ENCODE measurements at places on chromosomes 6 and 20.

- DNase-seq, result no peak
Observed at GRCh38 chr6:137933696-137934095, 66.6 kb downstream of the TNFAIP3 start.

DNA sequence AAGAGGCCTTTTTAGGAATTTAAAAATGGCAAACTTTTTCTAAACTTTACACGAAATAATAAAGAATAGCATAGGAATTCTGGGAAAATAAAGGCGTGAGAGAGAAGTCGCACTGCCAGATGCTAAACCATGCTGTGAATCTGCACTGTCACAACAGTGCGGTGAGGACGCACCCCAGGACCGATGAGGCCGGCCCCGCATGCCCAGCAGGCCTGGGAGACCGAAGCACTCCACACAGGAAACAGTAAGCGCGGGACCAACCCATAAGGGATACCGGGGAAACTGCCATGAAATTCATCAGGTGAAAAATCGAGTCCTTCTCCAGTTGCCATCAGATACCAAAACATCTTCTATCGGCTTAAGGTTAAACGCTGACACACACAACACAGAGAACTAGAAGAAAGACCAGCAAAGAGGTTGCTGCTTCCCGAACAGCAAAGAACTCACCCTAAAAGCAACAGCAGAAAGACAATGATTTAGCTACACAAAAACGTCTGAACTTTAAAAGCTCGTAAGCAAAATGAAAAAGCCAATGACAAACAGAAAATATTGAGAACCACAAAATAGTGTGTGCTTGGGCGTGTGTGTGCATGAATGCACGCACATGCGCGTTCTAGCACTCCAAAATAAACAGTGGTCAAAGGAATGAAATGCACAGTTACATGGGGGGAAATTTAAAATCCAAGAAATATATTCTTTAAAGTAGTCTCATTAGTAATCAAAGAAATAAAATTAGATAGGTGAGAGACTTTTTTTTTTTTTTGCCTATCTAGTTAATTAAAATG, 15.4 kb downstream of the RAMACL start:
- no peak for DNase-seq

DNA sequence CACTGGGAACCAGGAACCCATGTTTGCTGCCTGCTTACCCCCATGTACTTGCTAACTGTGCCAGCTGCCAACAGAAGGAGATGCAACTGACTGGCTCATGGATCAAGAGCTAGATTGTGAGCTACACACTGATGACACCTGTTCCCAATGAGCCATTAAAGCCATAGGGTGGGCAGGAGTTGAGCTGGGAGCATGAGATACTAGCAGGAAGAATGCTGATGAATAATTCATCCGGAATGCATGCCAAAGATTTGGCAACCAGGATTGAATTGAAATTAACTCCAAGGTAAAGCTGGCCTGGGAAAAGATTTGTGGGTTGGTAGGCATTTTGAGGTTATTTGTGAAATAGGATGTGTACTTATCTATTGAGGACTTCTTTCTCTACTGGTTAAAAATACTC, 631.1 kb downstream of the KIF16B start:
- DNase-seq, result no peak

- no peak for DNase-seq
Observed at GRCh38 chr20:11982289-11982954, 64.7 kb downstream of the BTBD3 start.

- DNase-seq, result no peak
Observed at GRCh38 chr6:95856876-95857364, 158.9 kb upstream of the FUT9 start.

DNA sequence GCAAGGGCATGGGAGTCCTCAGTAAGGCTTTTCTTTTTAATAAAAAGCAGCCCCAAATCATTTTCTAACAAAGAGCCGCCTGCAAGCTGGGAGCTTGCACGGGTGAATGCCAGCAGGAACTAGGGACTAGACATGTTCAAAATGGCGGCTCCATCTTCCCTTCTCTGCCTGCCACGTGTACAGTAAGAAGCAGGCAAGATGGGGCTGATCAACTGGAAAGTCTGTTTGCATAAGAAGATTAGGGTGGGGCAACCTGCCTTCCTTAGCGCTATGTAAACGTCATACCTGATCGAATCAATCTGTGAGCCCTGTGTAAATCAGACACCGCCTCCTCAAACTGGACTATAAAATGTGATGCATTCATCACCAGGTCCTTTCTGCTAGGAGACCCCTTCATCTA, 299.4 kb upstream of the SOX4 start:
- no peak for DNase-seq

GRCh38 chr20:53901064-53901463, 169.3 kb downstream of the BCAS1 start:
- no peak for DNase-seq

GRCh38 chr20:32737371-32738223, 5.7 kb downstream of the COMMD7 start:
- DNase-seq, result no peak

GRCh38 chr6:46051962-46052361, 36.3 kb upstream of the CLIC5 start:
- DNase-seq, result no peak

GRCh38 chr6:36743538-36744303, 46.1 kb downstream of the RAB44 start:
- no peak for DNase-seq

DNA sequence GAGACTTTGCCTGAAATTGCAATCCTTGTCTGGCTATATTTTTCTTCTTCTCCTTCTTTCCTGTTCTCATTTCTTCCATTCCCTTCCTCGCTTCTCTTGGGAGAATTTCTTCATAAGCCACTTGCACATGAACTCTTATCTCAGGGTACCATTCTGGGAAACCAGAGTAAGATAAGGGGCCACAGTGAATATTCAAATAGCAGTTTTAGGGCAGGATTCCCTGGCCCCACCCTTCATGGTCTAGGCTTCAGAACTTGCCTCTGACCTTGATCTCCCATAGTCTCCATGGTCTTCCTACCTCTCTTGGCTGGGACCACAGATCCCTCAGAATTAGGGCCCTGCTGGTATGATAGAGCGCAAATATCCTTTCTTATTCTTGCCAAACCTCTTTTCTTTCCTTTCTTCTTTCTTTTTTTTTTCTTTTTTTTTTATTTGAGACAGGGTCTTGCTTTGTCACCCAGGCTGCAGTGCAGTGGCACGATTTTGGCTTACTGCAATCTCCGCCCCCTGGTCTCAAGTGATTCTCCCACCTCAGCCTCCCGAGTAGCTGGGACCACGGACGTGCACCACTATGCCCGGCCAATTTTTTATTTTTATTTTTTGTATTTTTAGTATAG, 123.0 kb upstream of the CITED2 start:
- no peak for DNase-seq

- no peak for DNase-seq
Observed at GRCh38 chr20:11755071-11755841, 162.4 kb upstream of the BTBD3 start.

DNA sequence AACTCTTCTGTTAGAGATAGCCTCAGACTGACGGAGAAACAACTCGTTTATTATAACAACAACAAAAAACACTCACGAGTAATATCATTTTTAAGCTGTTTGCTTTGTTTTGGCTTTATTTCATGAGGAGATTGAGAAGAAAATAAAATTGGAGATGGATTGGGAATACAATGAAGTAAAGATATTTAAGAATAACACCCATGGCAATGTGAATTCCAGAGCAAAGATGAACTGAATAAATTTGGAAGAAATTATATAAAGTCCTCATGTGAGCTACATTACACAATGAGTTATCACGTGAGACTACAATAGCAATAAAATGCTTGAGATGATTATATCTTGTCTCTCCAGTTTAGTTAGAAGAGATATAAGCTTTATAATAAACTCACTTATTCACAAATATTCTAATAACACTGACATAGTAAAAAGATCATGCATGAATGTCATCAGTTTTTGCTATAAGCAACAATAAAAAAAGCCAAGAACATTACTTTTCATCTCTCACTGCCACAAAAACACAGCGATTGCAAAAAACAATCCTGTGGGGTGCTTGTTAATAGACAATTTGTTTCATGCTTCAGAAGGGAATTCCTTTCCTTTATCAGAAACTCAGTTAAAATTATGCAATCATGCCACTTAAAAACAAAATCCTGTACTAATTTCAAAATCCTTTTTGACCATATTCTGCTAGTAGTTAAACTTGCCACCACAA, 696.7 kb upstream of the MARCKS start:
- DNase-seq, result no peak

GRCh38 chr20:40438161-40438830, 250.7 kb downstream of the MAFB start:
- no peak for DNase-seq

DNA sequence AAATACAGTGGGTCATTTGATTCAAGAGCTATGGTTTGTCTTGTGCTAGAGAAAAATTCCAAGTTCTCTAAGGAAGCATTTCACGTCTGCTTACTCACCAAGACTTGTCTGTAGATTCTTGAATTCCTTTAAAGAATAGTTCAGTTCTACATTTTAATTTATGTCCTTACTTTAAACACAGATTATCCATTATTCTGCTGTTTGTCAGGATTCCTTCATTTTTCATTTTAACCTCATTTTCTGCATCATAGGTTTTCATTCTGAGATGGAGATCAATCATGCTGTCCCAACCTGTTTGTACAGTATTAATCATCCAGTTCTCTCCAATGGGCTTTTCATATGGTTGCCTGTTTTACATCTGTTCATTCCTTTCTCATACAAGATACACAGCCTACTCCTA, 24.5 kb upstream of the POPDC3 start:
- DNase-seq, result no peak

DNA sequence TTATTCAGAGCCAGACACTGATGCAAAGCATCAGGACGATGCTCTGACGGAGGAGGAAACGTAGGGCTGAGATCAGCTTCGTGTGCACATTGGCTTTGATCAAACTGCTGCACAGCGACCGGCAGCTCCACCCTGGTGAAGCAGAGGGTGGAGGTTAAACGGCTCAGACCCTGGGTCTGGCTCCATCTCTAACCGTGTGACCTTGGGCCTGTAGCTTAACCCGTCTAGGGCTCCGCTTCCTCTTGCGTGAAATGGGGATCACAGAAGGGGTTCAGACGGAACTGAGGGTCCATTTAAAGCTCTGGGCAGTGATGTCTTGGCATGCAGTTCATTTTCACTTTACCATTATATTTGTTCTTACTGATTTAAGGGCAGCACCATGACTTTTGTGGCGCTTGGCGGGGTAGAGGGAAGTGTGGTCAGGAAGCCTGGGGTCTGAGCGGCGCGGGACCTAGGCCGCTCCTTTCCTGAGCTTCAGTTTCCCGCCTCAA, 644 bp downstream of the RBL1 start:
- DNase-seq, result peak; percentile 1

GRCh38 chr6:139472351-139473015, 98.0 kb upstream of the CITED2 start:
- DNase-seq, result no peak

GRCh38 chr6:15472621-15473020, 190.2 kb downstream of the DTNBP1 start:
- no peak for DNase-seq

DNA sequence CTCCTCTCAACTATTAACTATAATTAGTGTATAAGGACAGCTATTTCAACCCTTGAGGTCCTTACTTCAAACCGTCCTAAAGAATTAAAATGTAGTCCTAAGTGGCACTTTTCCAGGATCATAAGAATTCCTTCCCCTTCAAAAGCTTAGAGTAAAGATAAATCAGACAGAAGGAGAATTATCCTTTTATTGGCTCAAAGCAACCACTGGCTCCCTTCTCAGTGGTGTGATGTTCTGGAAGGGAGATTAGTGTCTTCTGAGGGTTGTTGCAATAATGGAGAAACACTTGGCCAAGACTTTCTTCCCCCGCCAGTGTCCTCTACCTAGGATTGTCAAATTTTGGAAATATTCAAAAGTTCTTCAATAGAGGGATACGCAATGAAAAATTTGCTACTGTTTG, 89.1 kb upstream of the PLEKHG1 start:
- no peak for DNase-seq

DNA sequence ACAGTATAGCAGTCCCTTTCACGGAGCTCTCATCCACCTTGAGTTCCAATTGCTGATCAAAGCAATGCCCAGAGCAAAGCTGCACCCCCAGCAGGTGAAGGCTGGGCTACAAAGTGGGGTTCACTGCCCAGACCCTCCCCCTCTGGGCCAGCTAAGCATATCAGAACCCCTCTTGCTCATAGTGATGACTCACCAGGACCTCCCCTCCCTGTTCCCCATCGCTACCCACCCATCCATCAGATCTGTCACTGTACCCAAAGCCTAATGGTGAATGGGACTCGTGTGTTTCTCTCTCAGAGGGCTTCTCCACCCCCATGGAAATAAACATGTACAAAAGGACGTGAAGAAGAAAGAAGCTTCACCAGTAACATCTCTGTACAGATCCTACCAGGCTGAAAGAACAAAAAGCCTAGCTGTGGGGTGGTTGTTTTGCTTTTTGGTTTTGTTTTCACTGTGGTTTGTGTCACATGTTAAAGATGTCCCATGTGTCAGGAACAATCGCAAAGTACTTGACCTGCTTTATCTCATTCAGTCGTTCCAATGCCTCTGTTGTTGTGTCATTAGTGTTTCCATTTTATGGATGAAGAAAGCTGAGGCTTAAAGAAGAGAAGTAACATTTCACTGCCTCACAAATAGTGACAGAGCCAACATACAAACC, 518.5 kb downstream of the CD83 start:
- DNase-seq, result no peak

- DNase-seq, result no peak
Observed at GRCh38 chr6:150841697-150842096, 23.8 kb upstream of the MTHFD1L start.

DNA sequence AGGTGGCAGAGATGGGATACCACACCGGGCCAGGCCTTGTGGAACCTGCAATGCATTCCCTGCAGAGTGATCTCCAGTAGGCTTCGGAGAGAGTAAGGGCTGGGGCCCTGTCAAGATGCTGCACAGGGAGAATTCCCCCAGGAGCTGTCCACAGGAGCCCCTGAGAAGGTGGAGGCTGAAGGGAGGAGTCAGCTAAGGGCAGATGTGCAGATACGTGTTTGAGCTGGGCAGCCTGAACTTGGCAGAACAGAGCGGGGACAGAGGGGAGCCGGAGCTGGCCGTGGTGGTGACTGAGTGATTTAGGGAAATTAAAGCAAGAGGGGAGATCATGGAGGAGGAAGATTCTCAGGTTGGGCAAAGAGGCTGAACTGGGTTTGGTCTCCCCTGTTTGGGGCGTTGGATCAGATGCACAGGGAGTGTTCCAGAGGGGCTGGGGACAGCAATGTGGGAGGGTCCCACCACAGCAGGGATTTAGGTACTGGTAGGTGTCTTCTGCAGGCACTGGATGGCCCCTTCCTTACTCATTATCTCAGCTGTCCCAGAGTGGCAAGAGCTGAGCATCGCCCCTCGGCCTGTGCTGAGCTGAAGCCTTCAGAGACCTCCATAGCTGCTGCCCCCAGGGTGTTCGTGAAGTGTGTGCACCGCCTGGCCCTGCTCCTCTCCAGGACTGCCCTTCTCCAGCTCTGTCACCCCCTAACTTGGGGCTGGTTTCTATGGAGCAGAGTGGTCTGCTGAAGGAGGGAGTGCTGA, 3.8 kb upstream of the NCR2 start:
- no peak for DNase-seq

GRCh38 chr20:47905628-47906347, 120.5 kb upstream of the SULF2 start:
- no peak for DNase-seq
